ENCODE measurements at places on chromosomes 13 and 19.

DNA sequence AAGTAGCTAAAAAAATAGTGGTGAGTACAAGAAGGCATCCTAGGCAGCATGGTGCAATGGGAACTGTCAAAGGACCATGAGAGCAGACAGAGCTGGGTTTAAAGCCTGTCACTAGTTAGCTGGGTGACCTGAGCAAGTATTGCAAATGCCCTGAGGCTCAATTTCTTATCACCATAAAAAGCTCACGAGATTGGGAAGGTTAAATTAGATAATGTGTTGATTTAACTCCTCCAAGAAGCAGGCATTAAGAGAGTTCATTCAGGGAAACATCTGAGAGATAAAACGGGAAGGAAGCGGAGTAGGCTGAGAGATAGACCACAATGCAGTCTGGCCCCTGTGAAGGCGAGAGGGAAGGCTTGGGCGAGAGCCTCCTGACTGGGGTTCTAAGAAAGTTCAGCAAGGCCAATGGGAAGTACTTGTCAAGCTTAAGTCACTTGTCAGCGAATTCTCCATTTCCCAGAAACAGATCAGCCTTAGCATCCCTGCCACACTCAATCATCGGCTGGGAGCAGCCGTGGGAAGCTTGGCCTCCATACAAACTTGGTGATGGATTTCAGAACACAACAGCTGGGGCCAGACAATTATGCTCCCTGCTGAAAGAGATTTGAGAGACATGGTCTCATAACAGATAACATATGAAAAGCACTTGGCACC, 105.5 kb downstream of the POU4F1 start:
- DNase-seq, result no peak

DNA sequence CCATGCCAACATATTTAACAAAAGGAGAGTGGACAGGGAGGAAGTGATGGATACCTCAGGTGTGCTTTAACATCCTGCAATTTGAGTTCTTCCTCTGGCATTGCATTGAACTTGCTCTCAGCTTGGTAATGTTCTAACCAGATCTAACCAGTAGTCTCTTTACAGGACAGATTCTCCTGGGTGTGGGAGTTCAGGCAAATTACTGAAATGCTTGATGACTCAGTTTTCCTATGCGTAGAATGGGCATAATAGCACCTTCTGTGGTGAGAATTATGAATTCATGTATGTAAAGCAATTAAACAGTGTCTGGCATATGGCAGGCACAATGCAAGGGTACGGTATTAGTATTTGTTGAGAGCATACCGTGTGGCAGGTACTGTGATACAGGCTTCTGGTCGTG, 3.6 kb downstream of the AKAP11 start:
- peak; percentile 63 for DNase-seq

DNA sequence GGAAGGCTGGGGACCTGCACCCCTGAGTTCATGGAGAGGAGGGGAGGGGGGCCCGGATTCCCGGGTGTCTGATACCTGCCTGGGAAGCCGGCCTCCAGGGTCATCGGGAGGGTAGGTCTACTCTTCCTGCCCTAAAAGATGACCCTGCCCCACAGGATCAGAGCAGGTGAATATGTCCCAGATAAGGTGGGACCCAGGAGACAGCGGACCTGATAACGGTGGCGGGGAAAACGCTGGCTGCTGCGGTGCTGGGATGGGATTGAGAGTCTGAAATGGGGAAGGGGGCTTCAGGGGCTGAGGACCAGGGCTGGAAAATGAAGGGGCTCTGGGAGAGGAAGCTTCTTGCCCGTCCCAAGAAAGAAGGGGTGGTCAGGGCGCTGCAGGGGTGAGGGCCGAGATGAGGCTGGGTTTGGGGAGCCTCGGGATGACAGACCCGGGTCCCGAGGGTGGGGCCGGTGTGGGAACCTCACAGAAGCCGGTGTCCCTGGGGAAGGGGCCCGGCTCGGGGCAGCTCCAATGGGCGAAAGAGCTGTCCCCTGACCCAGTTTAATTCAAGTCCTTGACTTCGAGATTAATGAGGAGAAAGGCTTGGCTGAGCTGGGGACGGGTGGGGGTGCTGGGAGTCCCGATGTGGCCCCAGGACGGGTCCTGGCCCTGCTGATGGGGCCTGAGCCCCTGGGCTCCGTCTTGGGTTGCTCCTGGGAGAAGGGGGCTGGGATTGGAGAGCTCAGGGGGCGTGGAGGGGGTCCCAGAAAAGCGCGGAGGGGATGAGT, 823 bp downstream of the TTYH1 start:
- no peak for DNase-seq

- DNase-seq, result no peak
Measured at GRCh38 chr19:37218592-37218935, 550 bp downstream of the ZNF383 start.

DNA sequence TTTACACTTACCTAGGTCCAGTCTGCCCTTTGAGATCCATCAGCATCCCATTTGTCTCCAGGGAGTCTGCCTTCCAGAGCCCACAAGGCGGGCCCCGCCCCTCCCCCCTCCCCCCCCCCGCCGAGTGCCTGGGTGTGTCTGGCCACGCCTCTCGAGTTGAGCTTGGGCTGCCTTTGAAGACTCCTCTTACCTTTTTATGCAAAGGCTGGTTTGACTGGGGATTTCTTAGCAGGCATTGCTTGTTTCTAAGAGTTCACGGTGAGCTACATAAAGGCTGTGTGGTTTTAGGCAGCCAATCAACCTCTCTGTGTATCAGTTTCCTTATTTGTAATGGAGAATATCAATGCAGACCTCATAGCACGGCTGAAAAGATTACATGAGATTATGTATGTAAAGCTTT, 11.3 kb downstream of the GPR12 start:
- DNase-seq, result no peak

DNA sequence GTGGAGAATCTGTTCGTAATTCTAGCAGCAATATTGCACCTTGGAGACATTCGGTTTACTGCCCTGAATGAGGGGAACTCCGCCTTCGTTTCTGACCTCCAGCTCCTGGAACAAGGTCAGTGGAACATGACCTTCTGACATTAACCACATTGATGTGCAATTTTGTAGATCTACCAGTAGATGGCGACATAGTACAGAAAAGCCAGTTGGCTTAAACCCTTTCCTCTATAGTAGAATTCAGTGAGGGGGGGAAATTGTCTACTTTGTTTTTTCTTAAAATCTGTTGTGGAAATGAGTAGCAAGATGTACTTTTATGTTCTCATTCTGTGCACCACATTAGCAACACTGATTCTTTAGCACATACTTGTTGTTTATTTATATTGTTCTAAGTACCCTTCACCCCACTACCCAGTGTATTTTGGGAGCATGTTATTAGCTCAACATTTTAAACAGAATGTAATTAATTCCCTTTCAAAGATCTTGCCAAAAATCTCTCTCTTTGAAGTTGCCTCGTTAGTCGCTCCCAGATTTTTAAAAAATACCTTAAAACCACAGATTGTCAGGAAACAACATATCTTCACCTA, 332.2 kb downstream of the MYO16 start:
- peak; percentile 71 for DNase-seq

DNA sequence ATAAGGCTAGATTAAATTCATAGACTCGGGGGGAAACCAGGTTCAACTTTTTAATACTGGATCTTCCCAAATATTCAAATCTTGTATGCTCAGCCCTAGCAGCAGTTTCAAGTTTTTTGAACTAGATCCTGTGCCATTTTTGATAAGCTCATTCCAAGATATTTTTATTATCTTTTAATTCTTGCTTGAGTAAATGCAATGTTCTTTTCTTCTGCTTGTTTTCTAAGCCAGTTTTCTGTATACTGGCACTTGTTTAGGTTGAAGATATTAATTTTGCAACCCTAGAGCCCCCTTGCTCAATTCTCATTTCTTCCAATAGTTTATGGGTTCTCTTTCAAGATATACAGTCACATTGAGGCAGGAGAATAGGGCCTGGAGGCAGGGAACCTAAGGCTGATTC, 13.1 kb upstream of the PNMA8C start:
- no peak for DNase-seq

- no peak for DNase-seq
Measured at GRCh38 chr19:2494084-2494446, 18.1 kb downstream of the GADD45B start.

GRCh38 chr13:106586648-106587166, 18.8 kb upstream of the ARGLU1 start:
- DNase-seq, result no peak

DNA sequence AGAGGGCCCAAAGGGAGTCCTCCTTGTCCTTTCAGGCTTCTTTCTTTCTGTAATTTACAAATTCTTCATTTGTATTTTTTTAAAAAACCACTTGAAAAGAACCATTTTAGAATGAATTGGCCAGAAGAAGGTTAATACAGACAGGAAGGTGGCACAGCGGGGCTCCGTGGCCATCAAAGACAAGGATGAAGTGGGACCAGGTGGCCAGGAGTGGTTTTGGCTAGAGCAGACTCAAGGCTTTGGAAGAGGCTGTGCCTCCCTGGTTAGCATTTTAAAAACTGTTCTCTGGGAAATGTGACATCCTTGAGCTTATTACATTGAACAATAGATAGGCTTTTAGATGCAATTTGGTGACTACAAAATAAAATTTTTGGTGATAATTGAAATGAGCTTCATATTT, 48.4 kb downstream of the ATP8A2 start:
- no peak for DNase-seq

DNA sequence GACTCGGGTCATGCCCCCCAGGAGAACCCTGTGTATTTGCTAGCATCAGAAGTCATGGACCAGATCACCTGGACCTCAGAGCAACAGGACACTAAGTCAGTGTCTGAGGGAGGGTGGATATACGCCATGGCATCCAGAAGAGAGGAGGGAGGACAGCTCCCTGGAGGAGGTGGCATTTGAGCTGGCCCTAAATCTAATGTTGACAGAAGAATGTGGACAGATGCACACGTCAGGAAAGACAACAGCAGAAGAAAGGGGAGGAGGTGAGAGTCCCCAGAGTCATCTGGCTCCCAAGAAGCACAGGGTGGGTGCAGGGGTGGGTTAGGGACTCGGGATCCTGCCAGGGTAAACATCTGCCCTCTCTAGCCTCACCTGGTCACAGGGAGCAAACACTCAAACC, 24.5 kb upstream of the CCNE1 start:
- no peak for DNase-seq

DNA sequence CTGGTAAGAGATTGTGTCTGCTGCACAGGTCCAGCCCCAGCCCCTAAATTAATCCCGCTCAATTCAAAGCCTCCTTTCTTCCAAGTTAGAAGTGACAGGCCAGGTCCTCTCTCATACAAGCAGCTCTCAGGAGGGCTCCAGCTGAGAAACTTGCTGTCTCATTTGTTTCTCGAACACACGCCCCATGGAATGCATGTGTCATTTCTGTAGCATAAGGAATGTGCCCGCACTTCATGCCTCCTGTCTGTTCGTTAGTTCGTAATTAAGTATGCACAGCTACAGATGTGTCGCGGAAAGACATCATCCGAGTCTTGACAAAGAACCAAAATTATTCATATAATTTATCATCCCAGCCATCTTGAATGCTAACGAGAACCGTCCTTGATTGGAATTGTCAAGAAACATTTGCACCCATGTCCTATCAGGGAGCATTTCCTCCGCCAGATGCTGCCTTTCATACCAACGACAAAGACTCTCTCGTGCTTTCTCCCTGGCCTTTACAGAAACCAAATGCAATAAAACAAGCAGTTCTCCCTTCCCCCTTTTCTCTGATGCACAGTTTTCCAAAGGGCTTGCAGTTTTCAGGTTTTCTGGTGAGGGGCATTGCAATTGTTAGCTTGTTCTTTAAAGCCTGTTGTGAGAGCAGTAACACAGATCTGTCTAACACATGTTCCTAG, 133.5 kb downstream of the UQCRFS1 start:
- no peak for DNase-seq

DNA sequence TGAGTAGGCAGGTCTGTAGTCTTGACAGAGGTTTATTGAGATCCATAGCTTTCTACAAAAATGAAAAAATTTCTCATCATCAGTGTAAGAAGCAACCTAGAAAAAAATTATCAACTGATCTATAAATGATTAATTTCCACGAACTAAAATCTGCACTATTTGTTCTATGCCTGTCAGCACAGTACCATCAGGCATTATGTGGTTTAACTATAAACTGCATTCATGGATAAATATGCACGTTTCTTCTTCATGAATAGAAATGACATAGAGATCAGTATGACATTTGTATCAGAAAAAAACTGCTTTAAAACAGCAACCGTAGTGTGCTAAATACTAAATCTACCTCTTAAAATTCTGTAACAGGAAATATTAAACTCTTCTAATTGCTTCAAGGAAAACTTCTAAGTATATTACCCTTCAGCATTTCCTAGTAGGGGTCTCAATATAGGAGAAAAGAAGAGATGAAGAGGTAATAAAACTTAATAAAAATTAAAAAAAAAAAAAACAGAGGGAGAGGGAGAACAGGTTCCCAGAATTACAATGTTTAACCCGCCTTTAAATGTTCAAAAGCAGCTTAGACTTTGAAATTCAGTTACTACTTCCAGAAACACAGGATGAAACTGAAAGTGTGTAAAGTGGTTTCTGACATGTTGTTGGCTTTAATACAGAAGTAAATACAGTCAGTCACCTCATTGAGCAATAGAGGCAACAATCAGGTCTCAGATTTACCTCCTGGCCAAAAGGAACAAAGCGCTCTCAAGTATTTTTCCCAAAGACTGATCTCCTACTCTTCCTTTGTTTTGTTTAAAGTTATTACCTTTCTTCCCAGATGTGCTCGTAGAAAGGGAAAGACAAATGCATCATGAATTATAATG, 144.4 kb downstream of the DIAPH3 start:
- DNase-seq, result peak; percentile 22

GRCh38 chr13:77781808-77782207, 84.3 kb downstream of the SLAIN1 start:
- DNase-seq, result no peak

GRCh38 chr19:40542202-40542859, 34.3 kb upstream of the SHKBP1 start:
- no peak for DNase-seq
